Lung (tissue), 17 donors: ENCODE measurements at places on chromosomes 11 and 22. TPM values are rescaled to one million over a fixed set of nuclear protein-coding genes. Genes with fewer than 3 reads are reported as not detected.

DNA sequence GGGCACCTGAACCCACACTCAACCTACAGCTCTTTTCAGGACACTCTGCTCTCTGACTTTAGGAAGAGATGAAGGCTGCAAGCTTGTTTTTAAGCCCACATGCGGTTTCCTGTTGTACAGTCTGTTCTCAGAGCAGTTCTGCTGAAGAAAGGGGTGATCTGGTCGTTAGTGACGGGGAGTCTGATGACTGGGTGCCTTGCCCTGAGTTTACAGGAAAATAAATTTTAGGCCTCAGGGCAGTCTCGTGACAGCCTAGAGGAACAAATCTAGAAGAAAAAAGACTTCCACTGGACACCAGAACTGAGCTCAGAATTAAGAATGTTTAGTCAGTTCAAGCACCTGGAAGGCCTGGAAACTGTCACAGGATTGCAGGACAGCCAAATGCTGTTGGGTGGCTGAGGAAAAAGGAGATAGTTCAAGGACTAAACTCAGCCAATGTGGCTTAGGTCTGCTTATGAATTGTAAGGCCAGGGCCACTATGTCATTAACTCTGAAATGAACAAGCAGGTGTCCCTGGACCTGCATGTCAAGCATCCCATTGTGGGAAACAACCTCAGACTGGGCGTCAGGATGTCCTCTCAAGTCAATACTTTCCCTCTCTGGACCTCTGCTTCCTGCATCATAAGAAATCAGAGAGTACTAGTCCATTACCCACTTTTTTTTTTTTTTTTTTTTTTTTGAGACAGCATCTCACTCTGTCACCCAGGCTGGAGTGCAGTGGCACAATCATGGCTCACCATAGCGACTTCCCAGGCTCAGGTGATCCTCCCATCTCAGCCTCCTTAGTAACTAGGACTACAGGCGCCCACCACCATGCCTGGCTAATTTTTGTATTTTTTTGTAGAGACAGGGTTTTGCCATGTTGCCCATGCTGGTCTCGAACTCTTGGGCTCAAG lies 5.7 kb downstream of the PIK3IP1 start:
- DNase-seq: no peak

DNA sequence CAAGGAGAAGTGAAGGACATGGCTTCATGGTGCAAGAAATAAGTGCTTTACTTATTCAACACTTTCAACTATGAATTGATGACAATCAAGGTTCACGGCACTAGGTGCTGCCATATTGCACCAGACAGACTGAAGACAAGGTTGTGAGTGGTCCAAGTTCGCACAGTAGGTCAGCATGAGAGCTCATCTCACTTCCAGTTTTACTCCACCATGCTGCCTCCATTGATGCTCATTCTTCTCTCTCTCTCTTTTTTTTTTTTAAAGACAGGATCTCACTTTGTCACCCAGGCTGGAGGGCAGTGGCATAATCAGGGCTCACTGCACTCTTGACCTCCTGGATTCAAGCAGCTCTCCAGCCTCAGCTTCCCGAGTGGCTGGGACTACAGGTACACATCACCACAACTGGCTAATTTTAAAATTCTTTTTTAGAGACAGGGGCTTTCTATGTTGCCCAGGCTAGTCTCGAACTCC lies 47.7 kb downstream of the EHF start:
- no peak for DNase-seq

GRCh38 chr11:122339436-122340060 lies 223.5 kb upstream of the BLID start:
- peak; percentile 81 for DNase-seq

GRCh38 chr11:107858217-107859070 lies at the start of gene SLC35F2:
Gene SLC35F2, minus strand, starts transcription at chr11:107858787. Its CDS starts 20 bp downstream, at chr11:107858767.
- peak; percentile 67 for DNase-seq

GRCh38 chr11:124799348-124800225 lies 619 bp downstream of the MSANTD2 start:
- DNase-seq: peak; percentile 50

- no peak for DNase-seq
Measured at GRCh38 chr11:23732026-23732425, 764.8 kb upstream of the LUZP2 start.

GRCh38 chr11:107222916-107223460 lies 204.7 kb upstream of the GUCY1A2 start:
- DNase-seq: peak; percentile 55

DNA sequence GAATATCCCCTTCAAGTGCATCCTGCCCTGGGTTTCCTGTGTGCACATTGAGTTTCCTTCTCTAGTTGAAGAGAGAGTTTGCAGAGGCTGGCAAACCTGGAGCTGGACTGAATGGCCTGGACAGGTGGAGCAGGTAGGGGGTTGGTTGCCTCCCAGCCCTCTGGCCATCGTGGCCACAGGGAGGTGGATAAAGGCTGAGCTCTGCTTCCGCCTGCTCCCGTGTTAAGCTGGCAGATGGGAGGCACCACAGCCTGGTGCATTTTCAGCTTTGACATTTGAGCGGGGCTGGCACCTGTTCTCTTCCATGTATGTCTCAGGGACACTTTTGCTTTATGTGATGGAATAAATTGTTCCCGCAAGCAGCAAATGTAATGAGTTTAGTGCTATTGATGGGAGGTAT lies 11.1 kb downstream of the MICAL2 start:
- no peak for DNase-seq

DNA sequence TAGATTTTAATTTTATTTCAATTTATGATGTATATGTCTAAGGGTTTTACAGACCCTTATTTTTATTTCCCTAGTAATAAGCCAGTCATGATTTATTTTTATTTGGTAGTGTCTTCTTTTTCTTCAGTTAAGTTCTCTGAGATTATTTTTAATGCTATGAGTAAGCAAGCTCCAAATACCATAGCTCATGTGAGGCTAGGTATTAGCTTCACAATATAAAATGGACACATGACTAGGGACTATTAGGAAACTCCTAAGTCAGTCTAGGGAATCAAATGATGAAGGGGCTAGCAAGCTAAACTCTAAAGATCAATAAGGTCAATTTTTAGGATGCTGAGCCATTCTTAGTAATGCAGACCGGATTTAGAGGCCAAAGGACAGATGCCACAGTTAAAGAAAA lies 45.9 kb downstream of the CKAP5 start:
- no peak for DNase-seq

GRCh38 chr11:60315871-60316270 lies 11.2 kb upstream of the MS4A6E start:
- DNase-seq: no peak

DNA sequence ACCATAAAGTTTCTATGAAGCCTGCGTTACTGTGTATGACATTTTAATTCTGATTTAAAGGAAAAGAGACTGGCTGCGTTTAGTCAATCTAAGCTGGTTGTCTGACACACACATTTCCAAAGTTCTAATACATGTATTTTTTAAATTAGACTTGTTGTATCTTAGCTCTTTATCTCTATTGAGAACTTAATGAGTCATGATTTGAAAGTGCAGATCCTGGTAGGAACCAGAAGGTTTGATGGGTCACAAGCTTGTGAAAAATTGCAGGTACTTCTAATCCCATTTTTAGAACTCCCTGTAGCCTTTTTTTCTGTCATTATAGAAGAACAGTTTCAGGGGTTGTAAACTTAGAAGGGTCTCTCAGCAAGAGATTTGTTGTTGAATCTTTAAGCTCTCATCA lies 210.3 kb downstream of the DDX10 start:
- no peak for DNase-seq

DNA sequence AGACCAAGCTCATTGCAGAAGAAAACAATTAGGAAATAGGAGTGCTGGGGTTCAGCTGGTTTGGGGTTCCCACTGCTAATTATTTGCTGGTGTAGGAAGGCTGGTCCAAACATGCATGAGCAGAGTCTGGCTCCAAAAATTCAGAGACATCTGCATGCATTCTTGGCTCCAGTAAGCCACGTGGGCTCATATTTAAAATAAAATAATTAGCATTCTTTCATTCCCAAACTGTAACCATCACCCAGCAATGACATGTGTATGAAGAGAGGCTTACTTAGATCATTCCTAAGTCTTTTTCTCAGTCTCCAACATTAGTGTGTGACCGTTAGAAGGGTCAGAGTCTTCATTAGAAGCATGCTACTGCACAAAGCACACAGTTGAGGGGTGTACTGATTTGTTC lies 58.4 kb downstream of the EFCAB6 start:
- no peak for DNase-seq

DNA sequence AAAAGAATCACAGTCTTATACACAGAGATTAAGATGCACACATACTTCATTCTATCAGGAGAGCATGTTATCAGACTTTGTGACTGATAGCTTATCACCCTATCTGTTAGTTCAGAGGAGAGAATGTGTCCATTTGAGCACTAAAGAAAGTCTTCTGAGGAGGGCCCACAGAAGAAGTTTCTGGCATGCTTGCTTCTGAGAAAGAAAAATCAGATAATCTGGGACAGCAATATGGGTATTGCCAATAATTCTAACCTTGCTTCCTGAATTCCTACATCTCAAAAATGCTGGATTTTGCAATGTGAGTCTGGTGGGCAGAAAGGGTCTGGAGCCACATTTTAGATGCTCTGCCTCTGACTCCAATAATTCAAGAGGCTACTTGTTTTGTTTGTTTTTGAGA lies 128.9 kb downstream of the RBFOX2 start:
- no peak for DNase-seq

DNA sequence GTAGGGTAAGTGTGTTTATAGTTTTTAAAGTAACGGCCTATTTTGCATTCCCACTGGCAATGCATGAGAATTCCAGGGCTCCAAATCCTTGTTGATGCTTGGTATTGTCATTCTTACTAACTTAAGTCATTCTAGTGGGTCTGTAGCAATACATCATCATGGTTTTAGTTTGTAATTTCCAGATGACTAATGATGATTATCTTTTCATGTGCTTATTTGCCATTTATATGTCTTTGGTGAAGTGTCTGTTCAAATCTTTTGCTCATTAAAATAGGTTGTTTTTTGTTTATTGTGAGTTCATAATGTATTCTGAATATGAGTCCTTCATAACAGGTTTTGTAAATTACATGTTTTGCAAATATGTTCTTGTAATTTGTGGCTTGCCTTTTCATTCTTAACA lies 31.2 kb downstream of the MTMR3 start:
- no peak for DNase-seq

GRCh38 chr11:87926250-87926970 lies 248.8 kb downstream of the RAB38 start:
- DNase-seq: no peak

GRCh38 chr11:19929655-19930054 lies 217.0 kb downstream of the NAV2 start:
- DNase-seq: no peak

- DNase-seq: no peak
Measured at GRCh38 chr11:79082907-79083306, 357.9 kb downstream of the TENM4 start.

GRCh38 chr11:63918507-63919191 lies 1.7 kb upstream of the RCOR2 start:
- peak; percentile 43 for DNase-seq

DNA sequence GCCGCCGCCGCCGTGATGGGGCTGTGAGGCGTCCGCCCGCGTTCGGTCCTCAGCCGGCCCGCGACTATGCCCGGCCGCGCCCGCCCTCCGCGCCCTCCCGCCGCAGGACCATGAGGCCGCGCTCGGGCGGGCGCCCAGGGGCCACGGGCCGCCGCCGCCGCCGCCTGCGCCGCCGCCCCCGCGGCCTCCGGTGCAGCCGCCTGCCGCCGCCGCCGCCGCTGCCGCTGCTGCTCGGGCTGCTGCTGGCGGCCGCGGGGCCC lies 215 bp downstream of the ZNRF3 start:
- no peak for DNase-seq

- no peak for DNase-seq
Measured at GRCh38 chr22:48717076-48717810, 1110.4 kb downstream of the BRD1 start.

GRCh38 chr11:2697866-2698265 lies 1.9 kb downstream of the KCNQ1OT1 start:
- DNase-seq: peak; percentile 30

GRCh38 chr22:19291218-19291579 lies 320 bp downstream of the CLTCL1 start:
- DNase-seq: no peak

- DNase-seq: no peak
Measured at GRCh38 chr11:103051151-103051801, 40.7 kb downstream of the DCUN1D5 start.

DNA sequence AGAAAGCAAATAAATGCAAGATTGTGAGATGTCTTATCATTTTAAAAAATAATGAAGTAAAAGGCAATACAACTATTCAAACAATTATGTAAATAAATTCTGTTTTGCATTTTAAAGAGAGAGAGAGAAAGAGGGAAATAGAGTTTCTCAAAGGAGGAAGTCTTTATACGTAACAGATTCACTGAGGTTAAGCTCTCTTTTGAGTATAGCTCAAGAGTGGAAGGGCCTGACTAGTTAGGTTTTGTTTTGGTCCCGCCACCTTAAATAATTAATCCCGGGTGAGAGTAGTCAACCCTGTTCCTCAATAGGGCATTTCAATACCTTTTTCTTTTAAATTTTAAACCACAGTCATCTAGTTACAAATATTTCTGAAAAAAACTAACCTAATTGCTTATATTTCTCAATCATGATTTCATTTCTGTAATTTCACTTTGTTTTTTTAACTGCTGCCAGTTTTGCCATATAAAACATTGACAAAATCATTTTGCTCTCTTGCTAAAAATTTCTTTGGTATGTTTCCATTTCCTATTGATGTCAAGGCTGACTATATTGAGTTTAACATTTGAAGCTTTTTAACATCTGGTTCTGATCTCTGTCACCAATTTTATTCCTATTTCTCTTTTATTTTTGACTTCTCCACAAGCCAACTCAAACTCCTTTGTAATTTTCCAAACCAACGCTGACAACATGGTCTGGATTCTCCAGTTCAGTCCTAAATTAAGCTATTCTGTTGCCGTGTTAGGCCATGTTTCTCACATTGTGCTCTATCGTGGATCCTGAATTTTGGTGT lies 10.3 kb downstream of the OR10D3 start:
- DNase-seq: peak; percentile 59

Gene PDHX
- 37.5 TPM for total RNA-seq

Gene RBMXL2
- 0.37 TPM for total RNA-seq

Gene SLC17A6
- not detected for total RNA-seq

Gene PNPLA5
- total RNA-seq: not detected

Gene MYRF
- total RNA-seq: 27.1 TPM

Gene SAA1
- total RNA-seq: 260 TPM

Gene C11orf42
- total RNA-seq: not detected

Gene TMEM86A
- 3.2 TPM for total RNA-seq

Gene RASD2
- 0.14 TPM for total RNA-seq

Gene OR10D3
- not detected for total RNA-seq

Gene C11orf87
- total RNA-seq: not detected

Gene CTTN
- total RNA-seq: 235 TPM

Gene GRK2
- total RNA-seq: 99.8 TPM

Gene API5
- total RNA-seq: 88.6 TPM

Gene PDE2A
- total RNA-seq: 20.5 TPM
